ENCODE measurements at places on chromosomes 4 and X.

- no peaks in the 10 kb centered on the region for H3K36me3 ChIP-seq
- no peaks in the 10 kb centered on the region for H3K27me3 ChIP-seq
- H3K4me3 ChIP-seq: no peak overlapping the region
- DNase-seq: no peak
- no peaks in the 10 kb centered on the region for H3K4me1 ChIP-seq
- no peak overlapping the region for H3K27ac ChIP-seq
Measured at GRCh38 chrX:68876731-68877130, 47.9 kb downstream of the EFNB1 start.

- H3K4me1 ChIP-seq: peaks cover 32% of the 10 kb centered on the region
- H3K27me3 ChIP-seq: no peaks in the 10 kb centered on the region
- H3K4me3 ChIP-seq: no peak overlapping the region
- peaks cover 2% of the 10 kb centered on the region for H3K36me3 ChIP-seq
- H3K27ac ChIP-seq: no peak overlapping the region
- no peak for DNase-seq
Measured at GRCh38 chr4:148255344-148255720, 186.9 kb downstream of the NR3C2 start.

GRCh38 chrX:148940411-148940996 lies 440.1 kb downstream of the AFF2 start:
- H3K4me1 ChIP-seq: no peaks in the 10 kb centered on the region
- no peak overlapping the region for H3K27ac ChIP-seq
- peaks cover 2% of the 10 kb centered on the region for H3K36me3 ChIP-seq
- no peak for DNase-seq
- H3K4me3 ChIP-seq: no peak overlapping the region

GRCh38 chrX:141405486-141405852 lies 163.2 kb upstream of the SPANXC start:
- no peaks in the 10 kb centered on the region for H3K4me1 ChIP-seq
- no peak overlapping the region for H3K27ac ChIP-seq
- no peaks in the 10 kb centered on the region for H3K27me3 ChIP-seq
- H3K4me3 ChIP-seq: no peak overlapping the region
- no peaks in the 10 kb centered on the region for H3K36me3 ChIP-seq
- DNase-seq: no peak

DNA sequence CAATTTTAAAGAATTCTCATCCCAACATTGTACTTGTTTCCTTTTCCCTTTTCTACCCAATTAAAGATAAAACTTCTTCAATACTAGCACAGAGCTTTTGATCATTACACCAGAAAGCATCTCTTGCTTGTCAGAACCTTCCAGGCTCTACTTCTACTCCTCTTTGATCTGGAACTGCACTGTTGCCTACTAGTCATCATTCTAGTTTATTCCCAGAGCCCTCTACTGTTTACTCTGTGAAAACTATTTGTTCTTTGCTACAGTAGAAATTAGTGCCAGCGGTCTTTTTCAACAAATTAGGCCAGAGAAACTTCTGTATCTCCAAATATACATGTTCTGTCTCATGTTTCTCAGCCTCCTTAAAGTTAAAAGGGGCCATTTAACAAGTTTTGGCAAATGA lies 46.8 kb upstream of the TMPRSS11F start:
- H3K4me3 ChIP-seq: no peak overlapping the region
- H3K36me3 ChIP-seq: peaks cover 1% of the 10 kb centered on the region
- H3K27me3 ChIP-seq: peaks cover 8% of the 10 kb centered on the region
- H3K4me1 ChIP-seq: no peaks in the 10 kb centered on the region
- H3K27ac ChIP-seq: no peak overlapping the region

DNA sequence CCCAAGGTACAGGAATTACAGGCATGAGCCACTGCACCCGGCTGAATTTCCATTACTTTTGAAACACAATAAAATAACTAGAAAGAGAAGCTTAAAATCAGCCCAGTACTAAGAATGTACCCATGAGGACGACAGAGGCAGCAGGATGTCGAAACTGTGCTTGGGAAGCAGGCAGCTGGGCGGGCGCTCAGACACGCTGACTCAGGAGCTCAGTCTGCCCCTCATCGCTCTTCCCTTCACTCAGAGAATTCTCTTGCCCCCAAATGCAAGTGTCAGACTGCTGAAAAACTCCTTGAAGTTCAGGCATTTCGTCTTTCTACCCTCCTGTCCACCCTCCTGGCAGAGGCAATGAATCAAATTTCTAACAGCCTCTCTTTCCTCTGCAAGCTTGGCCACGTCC lies 41.0 kb upstream of the CDKN2AIP start:
- no peak for DNase-seq
- no peaks in the 10 kb centered on the region for H3K27me3 ChIP-seq
- no peak overlapping the region for H3K4me3 ChIP-seq
- H3K4me1 ChIP-seq: peaks cover 14% of the 10 kb centered on the region

DNA sequence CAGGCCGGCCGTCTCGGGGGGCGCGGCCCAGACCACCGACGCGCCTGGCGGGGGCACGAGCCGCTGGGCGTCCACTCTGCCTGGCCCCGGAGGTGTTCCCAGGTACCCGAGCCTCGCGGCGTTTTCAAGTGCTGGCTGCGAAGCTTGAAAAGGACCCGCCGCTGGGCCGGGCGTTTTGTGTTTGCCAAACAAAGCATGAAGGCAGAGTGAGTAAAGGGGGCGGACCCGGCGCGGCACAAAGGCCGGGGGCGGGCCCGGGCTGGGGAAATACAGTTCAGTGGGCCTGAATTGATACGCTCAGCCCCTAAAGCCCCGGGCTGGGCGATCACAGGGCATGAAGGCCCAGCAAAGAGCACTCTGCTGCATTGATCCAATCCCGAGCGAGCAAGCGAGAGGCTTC lies 65.4 kb downstream of the SOX3 start:
- no peaks in the 10 kb centered on the region for H3K27me3 ChIP-seq
- DNase-seq: no peak
- H3K36me3 ChIP-seq: no peaks in the 10 kb centered on the region
- no peaks in the 10 kb centered on the region for H3K4me1 ChIP-seq
- no peak overlapping the region for H3K4me3 ChIP-seq
- no peak overlapping the region for H3K27ac ChIP-seq

- DNase-seq: no peak
- H3K27ac ChIP-seq: no peak overlapping the region
- H3K4me3 ChIP-seq: no peak overlapping the region
Measured at GRCh38 chr4:113311047-113311446, 261.6 kb downstream of the ANK2 start.

DNA sequence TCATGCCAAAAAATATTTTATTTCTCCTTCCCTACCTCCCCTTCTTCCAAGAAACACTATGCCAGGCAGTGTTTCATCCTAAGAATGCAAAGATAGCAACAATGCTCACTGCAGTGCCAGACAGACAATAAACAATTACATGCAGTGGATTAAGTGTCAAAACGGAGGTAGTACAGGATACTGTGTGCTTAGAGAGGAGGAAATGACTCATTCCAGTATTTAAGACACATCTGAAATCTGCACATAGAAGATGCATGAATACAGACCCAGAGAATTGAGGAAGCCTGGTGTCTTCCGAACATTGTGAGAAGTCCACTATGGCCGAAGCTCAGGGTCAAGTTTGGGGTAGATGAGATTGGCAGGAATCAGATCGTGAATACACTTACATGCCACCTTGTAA lies 326.4 kb downstream of the PPP3CA start:
- no peak for DNase-seq
- peak overlapping the region; percentile 93 for H3K27ac ChIP-seq
- H3K4me1 ChIP-seq: peaks cover 57% of the 10 kb centered on the region
- peaks cover 9% of the 10 kb centered on the region for H3K36me3 ChIP-seq
- H3K4me3 ChIP-seq: peak overlapping the region; percentile 45

DNA sequence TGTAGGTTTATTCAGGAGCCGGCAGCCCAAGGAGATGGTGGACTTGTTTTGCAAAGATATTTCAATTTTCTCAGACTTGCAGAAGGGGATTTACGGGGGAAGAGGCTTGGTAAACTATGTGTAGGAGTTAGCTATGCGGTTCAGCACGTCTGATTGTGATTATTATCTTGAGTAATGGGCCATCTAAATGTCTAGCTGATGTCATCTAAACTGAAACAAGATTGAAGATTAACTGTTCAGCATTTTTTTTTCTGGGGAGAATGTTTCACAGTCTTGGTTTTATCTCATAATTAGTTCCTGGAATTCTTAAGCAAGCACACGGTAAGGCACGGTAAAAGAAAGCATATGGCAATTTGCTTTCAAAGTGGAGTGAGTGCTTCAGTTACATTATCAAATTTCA lies 207.3 kb upstream of the CXorf51B start:
- no peak for DNase-seq
- no peaks in the 10 kb centered on the region for H3K4me1 ChIP-seq
- no peaks in the 10 kb centered on the region for H3K36me3 ChIP-seq
- H3K27ac ChIP-seq: no peak overlapping the region
- no peaks in the 10 kb centered on the region for H3K27me3 ChIP-seq
- H3K4me3 ChIP-seq: no peak overlapping the region

DNA sequence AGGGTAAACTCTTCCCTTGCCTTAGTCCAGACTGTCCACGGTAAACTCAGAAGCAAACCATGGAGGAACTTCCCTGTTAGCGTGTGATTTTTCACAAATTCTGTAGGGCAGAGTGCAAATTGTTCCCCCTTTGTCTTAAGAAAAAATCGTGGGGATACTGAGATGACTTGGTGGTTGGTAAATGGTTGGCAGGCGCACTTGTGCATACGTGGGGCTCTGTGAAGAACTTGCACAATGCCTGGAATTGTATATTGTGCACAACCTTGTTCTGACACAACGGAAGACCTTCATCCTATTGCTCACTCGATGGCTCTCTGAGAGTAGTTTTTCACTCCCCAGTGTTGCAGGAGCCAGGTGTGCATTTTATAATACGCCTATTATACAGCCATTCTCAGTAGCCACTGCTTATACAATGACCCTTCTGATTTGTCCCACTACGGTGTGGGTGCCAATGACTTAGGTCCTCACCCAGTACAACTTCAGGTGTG lies 150.0 kb downstream of the SPRY1 start:
- no peaks in the 10 kb centered on the region for H3K4me1 ChIP-seq
- H3K27ac ChIP-seq: no peak overlapping the region
- H3K27me3 ChIP-seq: no peaks in the 10 kb centered on the region

- DNase-seq: no peak
- H3K27me3 ChIP-seq: peaks cover 16% of the 10 kb centered on the region
- no peak overlapping the region for H3K27ac ChIP-seq
- H3K4me3 ChIP-seq: no peak overlapping the region
- peaks cover 1% of the 10 kb centered on the region for H3K36me3 ChIP-seq
- no peaks in the 10 kb centered on the region for H3K4me1 ChIP-seq
Measured at GRCh38 chr4:17094159-17094875, 195.9 kb upstream of the LDB2 start.

- DNase-seq: no peak
- peaks cover 1% of the 10 kb centered on the region for H3K36me3 ChIP-seq
- no peaks in the 10 kb centered on the region for H3K27me3 ChIP-seq
- no peak overlapping the region for H3K27ac ChIP-seq
- no peak overlapping the region for H3K4me3 ChIP-seq
Measured at GRCh38 chr4:90943311-90943710, 816.1 kb downstream of the CCSER1 start.

GRCh38 chr4:185080545-185080944 lies 62.3 kb downstream of the HELT start:
- H3K4me1 ChIP-seq: no peaks in the 10 kb centered on the region
- H3K27ac ChIP-seq: no peak overlapping the region
- H3K27me3 ChIP-seq: peaks cover 30% of the 10 kb centered on the region
- no peak for DNase-seq
- no peaks in the 10 kb centered on the region for H3K36me3 ChIP-seq

GRCh38 chrX:153954558-153955227 lies 10.2 kb upstream of the RENBP start:
- H3K27ac ChIP-seq: no peak overlapping the region
- H3K36me3 ChIP-seq: peaks cover 46% of the 10 kb centered on the region
- DNase-seq: no peak

- H3K4me1 ChIP-seq: no peaks in the 10 kb centered on the region
- H3K27me3 ChIP-seq: no peaks in the 10 kb centered on the region
Measured at GRCh38 chrX:85630901-85631300, 251.4 kb upstream of the POF1B start.

Measured in central memory CD8-positive, alpha-beta T cell (primary cell).